ENCODE measurements at places on chromosomes 1 and 21. TPM values are rescaled to one million over a fixed set of nuclear protein-coding genes. Genes with fewer than 3 reads are reported as not detected.

Gene C1orf116
- total RNA-seq, result not detected

Gene TMEM52
- 0.13 TPM for total RNA-seq

Gene LDLRAD2
- 0.06 TPM for total RNA-seq

Gene SSBP3
- total RNA-seq, result 7.4 TPM
